Hair follicular keratinocyte (primary cell): ENCODE measurements at places on chromosomes 11 and 22. TPM values are rescaled to one million over a fixed set of nuclear protein-coding genes. Genes with fewer than 3 reads are reported as not detected.

The SHISAL1 gene
- 1.6 and 3.5 TPM in 2 replicates for total RNA-seq

The KCNJ1 gene
- total RNA-seq, result 0.08 TPM in 1 of 2 replicates, not detected in the other

The MAP6 gene
- total RNA-seq, result 0.38 and 1.4 TPM in 2 replicates

The RFPL1 gene
- total RNA-seq, result not detected in 2 replicates

The SOX10 gene
- total RNA-seq, result not detected in 2 replicates

The TMEM151A gene
- total RNA-seq, result 0.31 TPM in 1 of 2 replicates, not detected in the other

The CRYBB2 gene
- total RNA-seq, result not detected in 2 replicates

The GNG3 gene
- not detected in 2 replicates for total RNA-seq

The SCGB1A1 gene
- total RNA-seq, result not detected in 2 replicates

The SCGB1C1 gene
- total RNA-seq, result not detected in 2 replicates

The CYP2D6 gene
- 0.04 and 0.47 TPM in 2 replicates for total RNA-seq

The APLNR gene
- total RNA-seq, result not detected in 2 replicates

The DNAJC4 gene
- total RNA-seq, result 3.6 and 11.8 TPM in 2 replicates

The OR8G5 gene
- not detected in 2 replicates for total RNA-seq

The INCENP gene
- total RNA-seq, result 19.2 and 38.0 TPM in 2 replicates

The SEPTIN3 gene
- total RNA-seq, result 0.08 TPM in 1 of 2 replicates, not detected in the other

The IL17REL gene
- total RNA-seq, result not detected in 2 replicates

The KCNQ1 gene
- total RNA-seq, result not detected in 2 replicates

The KMT5B gene
- 12.5 and 14.6 TPM in 2 replicates for total RNA-seq

The ENTHD1 gene
- not detected in 2 replicates for total RNA-seq

The SLN gene
- total RNA-seq, result not detected in 2 replicates

The TNNT3 gene
- total RNA-seq, result not detected in 2 replicates

The UCP3 gene
- 0.38 TPM in 1 of 2 replicates, not detected in the other for total RNA-seq

The CABP4 gene
- not detected in 2 replicates for total RNA-seq

The MYH9 gene
- 693 and 734 TPM in 2 replicates for total RNA-seq

The MIOX gene
- not detected in 2 replicates for total RNA-seq

The PRG3 gene
- total RNA-seq, result not detected in 2 replicates

The DERL3 gene
- total RNA-seq, result 1.4 and 5.6 TPM in 2 replicates

The SIPA1 gene
- 19.0 and 19.4 TPM in 2 replicates for total RNA-seq

The ANO3 gene
- total RNA-seq, result not detected in 2 replicates

The CRYBB3 gene
- total RNA-seq, result not detected in 2 replicates

The ZNF215 gene
- total RNA-seq, result 3.8 and 5.3 TPM in 2 replicates

The TOM1 gene
- total RNA-seq, result 15.9 and 16.7 TPM in 2 replicates

The OR52D1 gene
- total RNA-seq, result not detected in 2 replicates

The DGCR6 gene
- 0.15 and 0.70 TPM in 2 replicates for total RNA-seq

The FUT4 gene
- total RNA-seq, result 2.4 and 3.2 TPM in 2 replicates

The FZD4 gene
- total RNA-seq, result 0.76 and 0.78 TPM in 2 replicates

The RGL4 gene
- not detected in 2 replicates for total RNA-seq

The SMIM35 gene
- total RNA-seq, result not detected in 2 replicates

The GAB4 gene
- not detected in 2 replicates for total RNA-seq

The TRPM5 gene
- total RNA-seq, result not detected in 2 replicates

The BCO2 gene
- 0.80 and 3.7 TPM in 2 replicates for total RNA-seq

The HORMAD2 gene
- not detected in 2 replicates for total RNA-seq

The SORL1 gene
- 90.0 and 154 TPM in 2 replicates for total RNA-seq

The PHLDB1 gene
- total RNA-seq, result 44.7 and 64.3 TPM in 2 replicates

The ACTN3 gene
- not detected in 2 replicates for total RNA-seq

The MMP8 gene
- 0.11 TPM in 1 of 2 replicates, not detected in the other for total RNA-seq

The RASSF10 gene
- total RNA-seq, result 1.8 and 2.3 TPM in 2 replicates

The OTOG gene
- total RNA-seq, result not detected in 2 replicates

The AMBRA1 gene
- 13.8 and 21.7 TPM in 2 replicates for total RNA-seq

The CNGA4 gene
- 0.16 TPM in 1 of 2 replicates, not detected in the other for total RNA-seq
